ENCODE measurements at places on chromosomes 6 and 20. TPM values are rescaled to one million over a fixed set of nuclear protein-coding genes. Genes with fewer than 3 reads are reported as not detected.

DNA sequence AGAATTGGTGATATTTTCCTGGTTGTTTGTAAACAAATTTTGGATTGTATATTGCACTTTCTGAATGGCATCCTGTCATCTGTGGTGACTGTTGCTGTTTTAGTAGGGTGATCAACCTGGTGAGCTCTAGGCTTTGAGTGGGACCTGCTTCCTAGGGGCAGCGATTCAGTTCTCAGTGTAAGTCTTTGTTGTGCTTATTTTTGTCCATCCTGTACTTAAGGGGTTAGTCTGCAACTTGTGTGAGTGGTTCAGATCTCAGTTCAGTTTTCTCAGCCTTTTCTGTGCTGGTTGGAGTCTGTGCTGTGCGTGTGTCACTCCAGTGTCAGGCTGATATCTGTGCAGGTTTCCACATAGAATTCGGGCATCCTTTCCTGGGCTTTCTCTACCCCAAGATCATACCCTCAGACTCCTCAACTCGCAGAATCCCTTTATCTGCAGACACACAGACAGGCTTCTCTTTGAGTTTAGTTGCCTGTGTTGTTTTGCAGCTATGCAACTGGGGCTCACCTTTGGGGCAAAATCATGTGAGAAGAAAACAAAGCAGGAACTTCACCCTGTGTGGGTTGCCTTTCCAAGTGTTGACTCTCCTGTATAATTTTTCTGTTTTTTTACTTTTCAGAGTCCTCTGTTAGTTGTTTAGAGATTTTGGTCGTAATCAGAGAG is 177.7 kb downstream of the FARS2 start:
- no peak for DNase-seq

GRCh38 chr6:51559059-51559458 is 528.4 kb downstream of the PKHD1 start:
- no peak for DNase-seq

DNA sequence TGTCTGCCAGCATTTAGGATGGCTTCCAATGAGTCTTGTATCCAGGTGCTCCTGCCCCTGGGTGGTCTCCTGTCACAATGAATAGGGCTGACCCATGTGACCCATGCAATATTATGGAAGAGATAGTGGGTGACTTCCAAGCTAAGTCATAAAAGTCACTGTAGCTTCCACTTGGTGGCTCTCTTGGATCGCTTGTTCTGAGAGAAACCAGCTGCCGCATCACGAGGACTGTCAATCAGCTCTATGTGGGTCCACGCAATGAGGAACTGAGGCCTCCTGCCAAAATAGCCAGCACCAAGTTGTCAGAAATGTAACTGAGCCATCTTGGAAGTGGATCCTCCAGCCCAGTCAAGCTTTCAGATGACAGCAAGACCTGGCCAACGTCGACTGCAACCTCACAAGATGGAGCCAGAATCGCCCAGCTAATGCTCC is 14.9 kb upstream of the MATN4 start:
- DNase-seq: no peak

GRCh38 chr6:138289739-138290138 is 71.4 kb upstream of the PBOV1 start:
- DNase-seq: no peak

GRCh38 chr6:13474787-13475186 is 12.6 kb downstream of the GFOD1 start:
- no peak for DNase-seq

- DNase-seq: no peak
These were observed 56.9 kb upstream of the PRND start for GRCh38 chr20:4664691-4665360.

DUSP15 gene
- total RNA-seq: 2.9 TPM

Measured in Right ventricle myocardium inferior (tissue), 1 donor.